T-helper 17 cell (primary cell): ENCODE measurements at places on chromosomes 3 and 15. TPM values are rescaled to one million over a fixed set of nuclear protein-coding genes. Genes with fewer than 3 reads are reported as not detected.

ERICH6 gene
- 1.6 TPM for total RNA-seq

RTP1 gene
- total RNA-seq, result not detected

TRA2B gene
- 637 TPM for total RNA-seq

GRCh38 chr3:177604181-177604580 is 406.9 kb upstream of the TBL1XR1 start:
- H3K27ac ChIP-seq, result no peak overlapping the region
- no peaks in the 10 kb centered on the region for H3K36me3 ChIP-seq
- DNase-seq, result no peak
- H3K4me3 ChIP-seq, result no peak overlapping the region

GRCh38 chr3:9675736-9676290 is 26.5 kb downstream of the MTMR14 start:
- peaks cover 3% of the 10 kb centered on the region for H3K4me1 ChIP-seq
- peaks cover 22% of the 10 kb centered on the region for H3K36me3 ChIP-seq
- H3K27me3 ChIP-seq, result no peaks in the 10 kb centered on the region
- DNase-seq, result no peak

DNA sequence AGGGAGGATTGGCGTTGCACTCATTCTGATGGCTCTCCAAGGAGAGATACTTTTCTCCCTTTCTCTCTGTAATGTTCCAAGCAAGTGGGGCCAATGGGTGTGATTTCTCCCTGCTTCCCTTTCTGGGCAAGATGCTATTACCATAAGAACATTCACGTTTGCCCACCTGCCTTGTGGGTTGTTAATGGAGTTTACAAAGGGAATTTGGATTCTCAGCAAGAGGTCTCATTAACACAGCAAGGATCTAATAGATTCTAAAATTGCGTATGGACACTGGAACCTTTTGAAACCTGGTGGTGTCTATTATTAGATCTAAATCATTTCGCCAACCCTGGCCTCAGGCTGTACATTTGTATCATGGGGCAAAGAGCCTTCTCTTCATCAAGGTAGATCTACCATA is 74.1 kb downstream of the SLCO3A1 start:
- no peak for DNase-seq
- H3K4me3 ChIP-seq, result no peak overlapping the region
- H3K27me3 ChIP-seq, result no peaks in the 10 kb centered on the region
- no peaks in the 10 kb centered on the region for H3K36me3 ChIP-seq
